ENCODE measurements at places on chromosomes 6 and 20.

DNA sequence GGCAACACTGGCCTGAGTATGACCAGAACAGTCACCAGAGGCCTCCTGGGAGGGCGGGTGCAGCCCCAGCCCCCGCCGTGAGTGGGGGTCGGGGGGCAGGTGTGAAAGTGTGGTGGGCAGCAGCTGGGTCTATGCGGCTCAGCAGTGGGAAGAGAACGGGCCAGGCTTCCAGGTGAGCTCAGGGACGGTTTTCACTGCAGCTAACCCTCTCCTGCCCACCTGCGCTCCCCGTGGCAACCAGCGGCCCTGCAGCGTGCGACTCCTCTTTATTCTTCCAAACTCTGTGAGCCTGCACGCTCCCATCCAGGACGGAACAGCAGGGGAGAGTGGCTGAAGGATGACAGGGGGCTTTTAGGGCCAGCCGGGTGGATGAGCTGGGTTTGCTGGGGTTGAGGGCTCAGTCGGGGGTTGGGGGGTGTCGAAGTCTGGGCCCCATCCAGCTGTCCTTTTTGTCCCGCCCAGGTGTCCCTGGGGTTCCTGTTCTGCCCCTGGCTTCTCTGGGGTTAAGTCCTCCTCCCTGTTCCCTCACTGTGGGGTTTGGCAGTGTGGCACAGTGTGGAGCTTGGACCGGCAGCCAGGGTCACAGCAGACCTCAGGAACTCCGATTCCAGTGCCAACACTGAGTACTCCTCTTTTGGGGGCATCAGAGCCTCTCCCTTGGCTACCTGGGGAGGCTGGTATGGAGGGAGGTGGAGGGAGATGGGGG lies 859 bp upstream of the BIRC7 start:
- no peak for DNase-seq

DNA sequence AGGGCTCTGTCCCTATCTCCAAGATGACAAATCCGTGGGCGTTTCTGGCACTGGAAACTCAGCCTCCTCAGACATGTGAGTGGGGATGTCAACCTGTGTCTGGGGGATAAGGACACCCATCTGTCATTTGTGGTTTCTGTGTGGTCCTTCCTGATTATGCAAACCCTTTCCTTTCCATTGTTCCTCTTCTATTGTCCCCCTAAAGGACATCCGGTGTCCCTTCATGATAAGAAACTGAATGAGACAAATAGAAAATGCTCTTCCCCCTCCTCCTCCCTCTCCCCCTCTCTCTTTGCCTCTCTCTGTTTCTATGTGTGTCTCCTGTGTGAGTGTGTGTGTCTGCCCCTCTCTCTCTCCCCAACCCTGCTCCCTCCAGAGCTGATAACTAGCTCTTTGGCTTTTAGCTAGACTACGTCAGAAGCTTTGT lies 11.5 kb upstream of the GLP1R start:
- DNase-seq: no peak

- no peak for DNase-seq
Observed at GRCh38 chr6:134714679-134715078, 235.2 kb downstream of the ALDH8A1 start.

DNA sequence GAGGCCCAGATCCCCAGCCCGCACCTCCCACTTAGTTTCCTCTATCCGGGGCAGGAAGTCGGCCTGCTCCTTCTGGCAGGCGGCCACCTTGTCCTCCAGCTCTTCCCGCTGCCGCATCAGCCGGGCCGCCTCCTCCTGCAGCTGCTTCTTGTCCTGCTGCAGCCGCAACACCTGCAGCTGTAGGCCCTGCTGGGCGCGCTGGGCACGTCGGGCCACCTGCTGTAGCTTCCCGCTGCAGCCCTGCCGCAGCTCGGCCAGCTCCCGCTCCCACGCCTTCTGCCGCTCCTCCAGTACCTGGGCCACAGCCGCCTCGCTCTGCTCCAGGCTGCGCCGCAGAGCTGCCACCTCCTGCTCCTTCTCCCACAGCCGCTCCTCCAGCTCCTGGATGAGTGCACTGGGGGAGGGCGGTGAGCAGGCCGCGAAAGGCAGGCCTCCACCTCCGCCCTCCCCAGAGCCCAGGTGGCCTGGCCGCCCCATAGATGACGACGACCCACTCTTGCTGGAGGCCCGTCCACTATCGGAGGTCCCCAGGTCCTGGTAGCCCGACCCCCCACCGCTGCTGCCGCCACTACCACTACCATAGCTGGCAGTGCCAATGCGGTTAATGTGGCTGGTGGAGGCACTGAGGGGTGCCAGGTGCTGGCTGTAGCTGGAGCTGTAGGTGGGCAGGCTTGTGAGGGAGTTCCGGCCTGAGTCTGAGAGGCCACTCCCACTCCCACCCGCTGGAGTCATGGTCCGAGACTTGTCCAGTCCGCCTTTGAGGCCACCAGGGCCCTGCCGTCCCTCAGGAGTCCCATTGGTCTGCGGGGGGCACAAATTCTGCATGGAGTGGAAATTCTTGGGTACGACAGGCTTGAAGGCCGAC lies 6.0 kb upstream of the FASTKD5 start:
- DNase-seq: no peak

GRCh38 chr6:154572556-154572955 lies 62.1 kb upstream of the CNKSR3 start:
- DNase-seq: no peak

- no peak for DNase-seq
Observed at GRCh38 chr6:3913958-3914337, 64.8 kb downstream of the FAM50B start.

DNA sequence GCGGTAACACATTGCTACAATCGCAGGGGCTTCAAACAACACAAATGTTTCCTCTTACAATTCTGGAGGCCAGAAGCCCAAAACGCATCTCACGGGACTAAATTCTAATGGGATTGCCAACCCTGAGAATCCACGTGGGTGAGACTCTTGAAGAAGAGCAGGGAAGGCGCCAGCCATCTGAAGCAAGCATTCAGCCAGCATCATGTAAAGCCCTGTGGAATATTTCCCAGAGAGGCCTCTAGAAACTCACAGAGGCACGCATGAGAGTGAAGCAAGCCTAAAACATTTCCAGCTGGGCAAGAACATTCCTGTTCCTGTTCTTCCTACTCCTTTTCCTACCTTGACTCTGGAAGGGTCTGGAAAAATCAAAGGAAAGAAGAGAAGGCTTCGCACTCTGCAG lies 19.6 kb upstream of the FNDC1 start:
- DNase-seq: no peak

DNA sequence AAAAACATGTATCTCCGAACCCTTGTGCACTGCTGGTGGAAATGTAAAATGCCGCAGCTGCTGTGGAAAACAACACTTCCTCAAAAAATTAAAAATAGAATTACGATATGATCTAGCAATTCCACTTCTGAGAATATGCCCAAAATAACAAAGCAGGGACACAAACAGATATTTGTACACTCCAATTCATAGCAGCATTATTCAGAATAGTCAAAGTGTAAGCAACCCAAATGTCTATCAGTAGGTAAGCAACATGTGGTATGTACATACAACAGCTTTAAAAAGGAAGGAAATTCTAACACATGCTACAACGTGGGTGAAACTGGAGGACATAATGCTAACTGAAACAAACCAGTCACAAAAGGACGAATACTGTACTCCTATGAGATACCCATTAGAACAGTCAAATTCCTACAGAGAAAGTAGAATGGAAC lies 5.7 kb upstream of the RAB5IF start:
- no peak for DNase-seq

Measured in stimulated activated CD4-positive, alpha-beta T cell treated with anti-CD3 and anti-CD28 coated beads, Interleukin-15, amount 100 ng/mL, for 48 hours (primary cell).